NCI-H1417 (cell line): ENCODE measurements at places on chromosomes 11 and 22.

DNA sequence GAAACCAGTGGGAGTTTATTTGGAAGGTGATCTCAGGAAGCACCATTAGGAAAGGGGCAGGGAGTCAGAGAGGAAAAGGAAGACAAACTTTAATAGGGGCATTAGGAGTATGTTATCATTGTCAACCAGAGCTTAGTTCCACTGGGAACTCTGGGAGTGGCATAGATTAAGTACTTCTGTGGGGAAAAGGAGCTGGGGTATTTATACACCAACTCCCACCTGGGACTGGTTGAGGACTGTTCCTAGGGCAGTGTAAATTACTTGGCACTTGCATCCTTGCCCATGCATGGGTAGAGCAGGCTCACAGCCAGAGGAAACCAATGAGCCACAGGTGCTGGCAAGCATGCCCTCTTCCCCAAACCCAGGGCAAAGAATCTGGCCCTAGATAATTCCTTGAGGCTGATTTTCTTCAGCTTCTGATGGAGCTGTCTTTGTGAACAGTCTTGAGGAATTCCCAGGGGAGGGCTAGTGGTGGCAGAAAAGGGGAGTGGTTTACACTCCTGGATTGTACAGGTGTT lies 541.2 kb downstream of the MIAT start:
- no peak for DNase-seq

DNA sequence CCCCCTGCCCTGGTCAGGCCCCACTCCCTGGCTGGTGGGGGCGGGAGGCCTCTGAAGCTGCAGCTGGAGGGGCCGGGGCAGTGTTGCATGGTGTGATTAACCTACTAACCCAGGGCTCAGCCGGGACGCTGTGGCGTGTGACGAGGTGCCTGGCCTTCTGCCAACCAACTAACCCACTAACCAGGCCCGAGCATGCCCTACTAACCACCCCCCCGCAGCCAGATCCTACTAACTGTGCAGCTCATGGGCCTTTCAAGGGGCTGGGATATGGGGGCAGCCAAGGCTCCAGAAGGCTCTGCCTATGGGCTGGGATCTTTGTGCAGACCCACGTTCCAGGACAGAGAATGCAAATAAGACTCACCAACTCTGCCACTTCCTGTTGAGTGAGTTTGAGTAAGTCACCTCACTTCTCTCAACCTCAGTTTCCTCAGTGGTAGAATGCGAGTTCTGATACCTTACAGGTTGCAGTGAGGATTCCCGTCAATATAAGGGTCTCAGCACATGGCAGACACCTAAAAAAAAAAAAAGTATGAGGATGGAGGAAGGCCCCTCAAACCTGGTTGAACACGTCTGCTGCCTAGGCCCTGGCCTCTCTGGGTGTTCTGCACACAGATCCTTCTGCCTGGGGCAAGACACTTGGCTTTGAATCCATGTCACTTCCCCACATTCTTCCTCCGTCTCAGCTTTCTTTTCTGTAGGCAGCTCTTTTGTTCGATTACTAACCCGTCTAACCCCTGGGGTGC lies 14.1 kb downstream of the MIAT start:
- peak; percentile 9 for DNase-seq

GRCh38 chr22:42462016-42462415 lies 29.8 kb upstream of the NFAM1 start:
- peak; percentile 22 for DNase-seq

- DNase-seq: no peak
Measured at GRCh38 chr11:125376856-125377255, 119.2 kb downstream of the FEZ1 start.

DNA sequence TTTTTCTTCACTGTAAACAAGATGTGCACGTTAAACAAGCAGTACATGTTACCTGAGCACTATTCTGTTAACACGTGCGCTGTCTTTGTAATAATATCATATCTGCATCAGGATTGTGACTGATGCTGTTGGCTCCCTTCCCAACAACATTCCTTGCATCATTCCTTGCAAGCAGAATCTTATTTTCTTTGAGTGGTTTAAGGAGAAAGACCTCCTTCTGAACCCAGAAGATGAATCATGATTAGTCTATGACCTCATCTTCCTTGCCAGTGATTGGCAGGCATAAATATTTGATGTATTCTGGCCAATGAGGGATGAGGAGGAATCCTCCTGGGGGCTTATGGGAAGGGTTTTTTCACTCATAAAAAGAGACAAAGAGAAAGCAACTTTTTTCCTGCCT lies 46.2 kb downstream of the C11orf71 start:
- no peak for DNase-seq

DNA sequence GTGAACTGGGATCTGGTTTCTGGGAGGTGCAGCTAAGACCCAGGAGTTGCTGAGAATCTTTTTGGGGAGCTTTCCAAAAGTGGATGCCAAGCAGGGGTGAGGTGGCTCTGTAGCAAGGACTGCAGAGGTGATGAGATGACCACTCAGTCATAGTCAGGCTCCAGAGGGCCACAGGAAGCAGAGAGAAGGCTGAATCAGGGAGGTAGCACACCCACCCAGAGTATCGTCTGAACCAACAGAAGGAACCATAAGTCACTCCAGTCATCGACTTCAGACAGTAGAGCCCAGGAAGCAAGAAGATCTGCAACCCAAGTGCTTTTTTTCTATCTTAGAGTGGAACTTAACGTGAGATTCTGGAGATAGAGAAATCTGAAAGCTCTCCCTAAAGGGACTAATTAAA lies 335.7 kb upstream of the MPPED2 start:
- no peak for DNase-seq

DNA sequence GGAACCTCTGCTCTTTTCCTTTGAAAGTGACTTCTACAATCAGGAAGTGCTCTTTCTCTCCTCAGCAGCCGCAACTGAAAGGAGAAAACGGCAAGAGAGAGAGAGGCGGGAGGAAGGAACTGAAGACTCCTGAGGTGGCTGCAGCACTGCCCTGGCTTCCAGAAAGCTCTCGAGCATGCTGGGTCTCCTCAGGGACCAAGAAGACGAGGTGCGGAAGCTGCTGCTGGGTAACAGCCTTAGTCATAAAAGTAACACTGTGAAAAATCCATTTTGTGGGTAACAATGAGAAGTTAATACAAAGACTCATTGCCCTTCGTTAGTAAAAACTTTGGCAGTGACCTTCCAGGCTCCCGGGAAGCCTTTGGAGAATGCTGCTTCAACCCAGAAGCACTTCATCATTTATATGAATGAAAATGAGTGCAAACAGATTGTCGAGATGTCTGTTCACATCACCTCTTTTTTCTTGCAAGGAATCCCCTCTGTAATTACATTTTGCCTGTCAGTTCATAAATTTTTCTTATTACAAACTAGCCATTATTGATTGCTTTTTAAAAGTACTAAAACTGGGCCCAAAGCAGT lies 473.4 kb downstream of the SOX6 start:
- DNase-seq: no peak

DNA sequence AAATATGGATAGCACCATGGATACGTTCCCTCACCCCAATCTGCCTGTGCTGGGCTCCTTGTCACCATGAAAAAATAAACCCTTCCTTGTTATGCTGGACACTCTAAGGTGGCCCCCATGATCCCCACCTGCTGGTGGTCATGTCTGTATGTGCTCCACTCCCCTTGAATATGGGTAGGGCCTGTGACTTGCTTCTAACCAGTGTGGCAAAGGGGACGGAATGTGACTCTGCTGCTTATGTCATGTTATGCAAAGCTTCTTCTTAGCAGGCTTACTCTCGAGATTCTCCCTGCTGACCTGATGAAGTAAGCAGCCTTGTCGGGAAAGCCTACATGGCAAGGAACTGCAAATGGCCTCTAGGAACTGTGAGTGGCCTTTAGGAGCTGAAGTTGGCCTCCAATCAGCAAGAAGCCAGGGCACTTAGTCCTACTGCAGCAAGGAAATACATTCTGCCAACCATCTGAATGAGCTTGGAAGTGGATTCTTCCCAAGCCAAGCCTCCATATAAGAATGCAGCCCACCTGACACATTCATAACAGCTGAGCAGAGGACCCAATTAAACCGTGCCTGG lies 159.9 kb downstream of the CCDC34 start:
- no peak for DNase-seq

DNA sequence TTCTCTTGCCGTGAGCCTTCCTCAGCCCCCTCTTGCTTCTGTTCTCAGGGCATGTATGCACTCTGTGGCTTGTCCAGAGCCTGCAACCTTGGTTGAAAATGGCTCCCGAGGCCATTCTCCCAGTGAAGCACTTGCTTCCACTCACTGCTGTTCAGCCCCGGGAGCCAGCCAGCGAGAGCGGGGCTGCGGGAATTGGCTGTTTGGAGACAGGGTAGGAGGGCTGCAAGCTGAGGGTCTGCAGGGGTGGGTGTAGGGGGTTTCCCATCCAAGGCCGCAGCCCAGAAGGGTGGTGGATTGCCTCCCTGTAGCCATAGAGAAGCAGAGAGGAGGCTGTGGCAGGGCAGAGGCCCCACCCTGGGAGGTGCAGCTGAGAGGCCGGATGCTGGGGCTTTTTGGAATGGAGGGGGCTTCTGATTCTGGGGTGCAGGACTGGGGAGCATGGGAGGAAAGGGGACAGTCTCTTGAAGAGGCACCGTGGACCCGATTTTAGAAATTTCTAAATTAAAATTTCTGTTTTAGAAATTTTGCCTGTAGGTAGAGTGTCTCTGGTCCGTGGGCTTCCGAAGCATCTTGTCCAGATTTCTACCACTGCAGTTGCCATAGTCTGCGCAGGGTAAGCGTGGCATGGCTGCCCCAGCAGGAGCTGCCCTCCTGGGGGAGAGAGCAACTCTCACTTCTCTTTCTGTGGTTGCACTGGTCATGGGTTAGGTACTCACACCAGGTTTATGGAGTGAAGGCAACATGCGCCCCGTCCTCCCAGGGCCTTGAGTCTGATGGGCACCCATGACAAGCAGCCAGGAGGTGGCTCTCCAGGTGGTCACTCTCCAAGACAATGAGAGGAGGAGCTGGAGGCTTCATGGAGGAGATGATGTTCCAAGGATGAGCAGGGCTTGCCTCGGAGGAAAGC lies 100.2 kb downstream of the TBC1D22A start:
- DNase-seq: no peak

GRCh38 chr22:17705546-17705945 lies 67.0 kb downstream of the BCL2L13 start:
- DNase-seq: no peak

DNA sequence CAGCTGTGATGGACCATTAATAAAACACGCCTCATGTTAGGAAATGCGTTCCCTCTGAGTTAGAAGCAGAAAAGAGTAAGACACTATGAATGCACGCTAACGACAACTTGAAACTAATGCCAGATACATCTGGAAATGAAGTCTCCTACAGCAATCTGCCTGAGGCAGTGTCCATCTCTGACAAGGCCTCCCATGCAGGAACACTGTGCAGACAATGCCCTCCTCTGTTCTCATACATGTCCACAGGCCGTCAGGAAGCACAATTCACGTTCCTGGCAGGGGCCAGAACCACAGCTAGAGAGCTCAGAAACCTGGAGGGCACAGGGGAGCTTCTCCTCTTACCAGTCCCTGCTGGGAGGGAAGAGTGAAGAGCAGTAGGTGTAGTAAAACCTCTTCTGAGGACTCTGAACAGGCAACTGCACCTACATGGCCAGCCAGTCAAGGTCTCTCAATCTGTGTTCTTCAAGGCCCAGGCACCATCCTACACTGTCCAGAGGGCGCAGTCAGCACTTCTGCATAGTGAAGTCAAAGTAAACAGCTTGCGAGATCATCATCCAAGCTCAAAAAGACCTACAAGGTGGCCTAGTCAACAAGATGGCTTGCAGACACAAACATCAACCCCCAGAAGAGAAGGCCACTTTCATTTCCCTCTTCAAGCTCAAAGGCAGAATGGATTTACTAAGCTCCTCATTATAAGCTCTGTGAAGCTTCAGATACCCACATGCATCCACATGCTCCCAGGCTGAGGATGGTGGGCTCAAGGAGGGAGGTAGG lies 41.5 kb upstream of the CYP2D6 start:
- DNase-seq: peak; percentile 26

DNA sequence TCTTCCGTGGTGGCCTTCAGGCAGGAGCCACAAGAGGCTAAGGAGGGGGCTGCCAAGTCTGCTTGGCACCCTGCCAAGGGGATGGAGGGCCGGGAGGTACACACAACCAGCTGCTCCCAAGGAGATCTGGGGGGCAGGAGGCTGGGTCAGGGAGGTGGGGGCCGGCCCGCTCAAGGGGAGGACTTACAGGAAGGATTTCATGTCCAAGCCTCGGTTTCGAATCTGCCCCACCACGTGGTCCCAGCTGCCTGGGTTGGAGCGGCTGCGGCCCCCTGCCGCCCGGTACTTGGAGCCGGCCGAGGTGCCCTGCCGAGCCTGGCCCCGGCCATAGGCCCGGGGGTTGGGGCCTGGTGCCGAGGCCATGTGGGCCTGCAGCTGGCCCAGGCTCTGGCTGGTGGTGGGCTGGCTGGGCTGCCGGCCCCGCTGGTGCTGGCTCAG lies 33.5 kb downstream of the LRRC10B start:
- peak; percentile 19 for DNase-seq

DNA sequence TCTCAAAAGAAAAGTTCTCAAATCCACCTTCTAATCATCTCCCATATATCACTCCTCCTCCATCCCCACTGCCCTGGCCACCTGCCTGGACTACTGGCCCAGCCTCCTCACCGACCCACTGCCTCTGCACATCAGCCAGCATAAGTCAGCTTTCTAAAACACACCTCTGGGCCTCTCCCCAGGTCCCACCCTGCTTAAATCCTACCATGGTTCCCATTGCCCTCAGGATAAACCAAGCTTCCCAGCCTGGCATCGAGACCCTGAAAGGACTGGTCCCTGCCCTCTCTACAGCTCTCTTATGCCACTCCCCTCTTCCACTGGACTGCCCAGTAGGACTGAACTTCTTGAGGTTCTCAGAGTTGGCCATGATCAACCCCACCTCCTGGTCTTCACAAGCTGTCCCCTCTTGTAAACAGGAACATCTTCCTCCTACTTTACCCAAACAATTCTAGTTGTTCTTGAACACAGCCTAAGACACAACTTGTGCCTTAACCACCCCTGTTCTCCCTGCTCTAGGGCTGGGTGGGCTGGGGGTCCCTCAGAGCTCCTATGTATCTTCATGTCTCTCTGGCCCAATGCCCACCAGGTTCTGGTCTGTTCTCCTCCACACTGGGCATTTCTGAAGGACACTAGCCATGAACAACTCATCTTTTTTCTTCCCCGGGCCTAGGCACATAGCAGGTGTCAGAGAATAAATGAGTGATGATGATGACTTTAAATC lies 12.6 kb upstream of the P2RY6 start:
- DNase-seq: no peak

GRCh38 chr11:70176940-70177689 lies 26.0 kb upstream of the FADD start:
- no peak for DNase-seq

DNA sequence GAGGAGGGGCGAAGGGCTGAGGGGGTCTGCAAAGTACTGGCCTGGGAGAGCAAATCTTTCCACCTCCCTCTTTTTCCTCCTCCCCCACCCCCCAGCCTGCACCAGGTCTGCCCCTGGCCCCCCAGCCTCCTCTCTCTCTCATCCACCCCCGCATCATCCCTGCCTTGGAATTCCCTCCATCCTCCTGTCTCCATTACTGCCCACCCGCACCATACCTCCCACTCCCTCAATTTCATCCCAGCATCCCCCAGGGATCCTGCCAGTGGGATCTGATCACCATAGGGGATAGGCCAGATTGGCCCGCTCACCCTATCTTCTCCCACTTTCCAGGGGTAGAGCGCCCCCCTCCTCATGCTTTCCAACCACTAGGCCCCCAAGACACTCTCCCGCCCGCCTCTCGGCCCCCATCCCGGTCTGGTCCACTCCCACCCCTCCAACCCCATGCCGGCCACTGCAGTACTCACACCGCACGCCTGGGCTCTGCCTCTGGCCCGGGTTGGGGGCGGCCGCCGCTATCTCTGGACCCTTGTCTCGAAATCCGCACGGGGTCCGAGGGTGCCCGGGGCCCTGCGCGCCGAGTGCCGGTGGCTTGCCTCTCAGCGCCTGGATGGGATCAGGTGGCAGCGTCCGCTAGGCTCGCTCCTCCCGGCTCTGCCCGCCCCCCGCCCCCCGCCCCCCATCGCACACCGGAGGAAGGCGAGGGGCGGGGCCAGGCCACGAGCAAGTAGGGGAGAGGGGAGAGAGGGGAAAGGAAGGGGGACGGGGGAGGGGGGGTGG lies at the start of gene GAL3ST3:
TSS of gene GAL3ST3 (minus strand) at position 615 of the 777 bp plus-strand sequence. CDS start 3,746 bp downstream, outside the sequence.
- DNase-seq: no peak
